Activated CD8-positive, alpha-beta memory T cell treated with anti-CD3 and anti-CD28 coated beads, Interleukin-2, amount 10 ng/mL, durations not matched to agents 7 days and 5 days (primary cell): ENCODE measurements at places on chromosomes 3 and 15. TPM values are rescaled to one million over a fixed set of nuclear protein-coding genes. Genes with fewer than 3 reads are reported as not detected.
A peak's percentile ranks its signal among the peaks of the same experiment; 100 is the strongest.

DNA sequence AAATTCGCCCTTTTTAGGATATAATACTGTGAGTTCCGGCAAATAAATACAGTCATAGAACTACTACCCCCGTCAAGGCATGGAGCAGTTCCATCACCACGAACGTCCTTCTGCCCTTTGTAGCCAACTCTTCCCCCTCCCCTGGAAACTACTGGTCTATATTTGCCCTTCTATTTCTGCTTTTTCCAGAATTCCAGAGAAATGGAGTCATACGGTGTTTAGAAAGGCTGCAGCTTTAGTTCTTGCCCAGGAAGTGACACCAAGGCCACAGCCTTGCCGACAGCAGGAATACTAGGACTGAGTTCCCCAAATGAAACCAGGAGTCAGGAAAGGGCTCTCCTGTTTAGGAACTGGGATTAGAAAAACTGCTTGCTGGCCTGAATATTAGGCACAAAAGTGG, 291.2 kb downstream of the FAM43A start:
- H3K27ac ChIP-seq: no peak overlapping the region
- DNase-seq: peak; percentile 3
- H3K4me3 ChIP-seq: no peak overlapping the region
- H3K36me3 ChIP-seq: no peaks in the 10 kb centered on the region

DNA sequence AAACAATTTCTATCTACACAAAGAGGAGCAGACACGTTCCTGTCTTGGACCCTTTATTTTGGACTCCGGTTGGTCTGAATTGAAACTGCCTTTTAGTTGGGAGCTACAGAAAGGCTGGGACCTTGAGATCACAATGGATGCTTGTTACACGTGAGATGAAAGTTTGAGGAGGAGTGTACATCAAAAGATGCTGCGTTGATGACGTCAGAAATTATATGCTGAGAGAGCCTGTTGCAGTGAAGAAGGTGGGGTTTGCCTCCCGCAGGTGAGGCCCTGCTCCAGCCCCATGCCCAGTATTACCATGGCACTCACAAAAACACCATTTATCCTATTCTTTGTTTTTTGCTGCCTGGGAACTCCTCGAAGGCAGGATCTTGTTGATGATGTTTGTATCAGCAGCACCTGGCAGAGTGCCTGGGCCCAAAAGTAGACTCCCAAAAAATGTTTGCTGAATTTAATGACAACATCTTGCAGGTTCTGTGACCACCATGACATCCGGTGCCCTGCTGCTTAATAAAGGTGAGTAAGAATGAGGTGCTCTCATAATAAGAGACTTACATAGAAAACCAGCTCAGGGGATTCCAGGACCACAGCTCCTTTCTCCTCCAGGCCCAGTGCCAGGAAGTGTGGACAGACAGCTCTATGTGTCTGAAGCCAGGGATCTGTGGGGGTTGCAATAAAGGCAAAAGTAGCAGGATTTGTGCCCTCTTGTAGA, 136.1 kb upstream of the UBE2E1 start:
- no peak overlapping the region for H3K27ac ChIP-seq
- no peaks in the 10 kb centered on the region for H3K36me3 ChIP-seq
- DNase-seq: no peak
- H3K4me1 ChIP-seq: no peaks in the 10 kb centered on the region
- H3K27me3 ChIP-seq: peaks cover 31% of the 10 kb centered on the region
- H3K4me3 ChIP-seq: no peak overlapping the region

GRCh38 chr3:38011111-38011510, 18.3 kb downstream of the PLCD1 start:
- H3K27ac ChIP-seq: no peak overlapping the region
- DNase-seq: no peak
- H3K27me3 ChIP-seq: no peaks in the 10 kb centered on the region
- no peaks in the 10 kb centered on the region for H3K4me1 ChIP-seq
- H3K4me3 ChIP-seq: no peak overlapping the region

- no peaks in the 10 kb centered on the region for H3K4me1 ChIP-seq
- no peak for DNase-seq
- H3K4me3 ChIP-seq: no peak overlapping the region
- no peaks in the 10 kb centered on the region for H3K36me3 ChIP-seq
- H3K27ac ChIP-seq: no peak overlapping the region
- H3K27me3 ChIP-seq: peaks cover 12% of the 10 kb centered on the region
Measured at GRCh38 chr3:139715166-139715565, 37.4 kb upstream of the NMNAT3 start.

DNA sequence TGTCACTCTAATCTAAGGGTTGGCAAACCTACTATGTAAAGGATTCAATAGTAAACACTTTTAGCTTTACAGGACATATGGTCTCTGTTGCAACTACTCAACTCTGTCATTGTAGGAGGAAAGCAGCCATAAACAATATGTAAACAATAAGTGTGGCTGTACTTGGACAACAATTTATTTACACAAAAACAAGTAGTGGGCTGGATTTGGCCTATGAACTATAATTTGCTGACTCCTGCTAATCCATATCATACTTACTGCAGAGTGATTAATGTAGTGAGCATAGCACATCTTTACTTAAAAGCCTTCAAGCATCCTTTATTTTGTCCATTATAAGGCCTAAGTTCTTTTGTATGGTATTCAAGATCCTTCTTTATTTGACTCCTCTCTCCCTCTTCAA, 441.9 kb downstream of the ZIC1 start:
- H3K36me3 ChIP-seq: no peaks in the 10 kb centered on the region
- no peaks in the 10 kb centered on the region for H3K27me3 ChIP-seq
- no peak overlapping the region for H3K4me3 ChIP-seq

DNA sequence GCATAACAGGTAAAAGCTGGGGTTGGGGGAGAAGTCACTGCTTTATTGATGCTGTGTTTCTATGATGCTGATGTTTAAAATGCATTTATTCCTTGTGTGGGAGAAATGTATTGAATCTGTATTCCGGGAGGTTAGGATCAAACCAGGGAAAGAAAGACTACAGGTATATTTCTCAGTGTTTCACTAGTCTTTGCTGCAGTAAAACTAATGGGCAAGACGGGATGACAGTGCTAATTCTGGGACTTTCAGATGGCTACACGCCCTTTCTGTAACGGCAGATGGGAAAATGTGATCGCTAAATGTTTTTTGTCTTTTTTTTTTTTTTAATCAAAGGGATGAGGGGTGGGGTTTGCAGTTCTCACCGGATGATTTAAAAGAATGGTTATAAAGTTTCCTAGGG, 393 bp downstream of the CNTN6 start:
- no peak overlapping the region for H3K4me3 ChIP-seq
- H3K36me3 ChIP-seq: no peaks in the 10 kb centered on the region
- no peaks in the 10 kb centered on the region for H3K4me1 ChIP-seq
- DNase-seq: no peak
- no peak overlapping the region for H3K27ac ChIP-seq
- no peaks in the 10 kb centered on the region for H3K27me3 ChIP-seq

DNA sequence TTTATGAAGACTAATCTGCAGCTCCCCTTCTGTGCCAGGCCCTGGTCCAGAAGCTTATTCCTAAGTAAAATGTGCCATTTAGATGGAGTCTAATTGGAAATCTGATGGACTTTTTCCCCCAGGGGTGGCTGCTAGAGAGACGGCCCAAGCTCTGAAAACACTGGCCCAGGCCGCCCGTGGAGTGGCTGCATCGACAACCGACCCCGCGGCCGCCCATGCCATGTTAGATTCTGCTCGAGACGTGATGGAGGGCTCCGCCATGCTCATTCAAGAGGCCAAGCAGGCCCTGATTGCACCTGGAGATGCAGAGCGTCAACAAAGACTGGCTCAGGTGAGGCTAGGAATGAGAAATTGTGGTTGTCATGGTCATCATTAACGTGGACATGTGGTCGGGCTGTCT, 305.8 kb upstream of the TPM1 start:
- H3K36me3 ChIP-seq: no peaks in the 10 kb centered on the region
- no peak for DNase-seq
- no peak overlapping the region for H3K27ac ChIP-seq
- H3K4me3 ChIP-seq: no peak overlapping the region
- H3K4me1 ChIP-seq: no peaks in the 10 kb centered on the region

RTP1 gene
- not detected for total RNA-seq

EPB42 gene
- total RNA-seq: not detected
